Myocyte (in vitro differentiated cells): ENCODE measurements at places on chromosomes 3 and 15. TPM values are rescaled to one million over a fixed set of nuclear protein-coding genes. Genes with fewer than 3 reads are reported as not detected.

Gene CHDH
- 0.05 and 2.4 TPM in 2 replicates for total RNA-seq

Gene IGDCC3
- total RNA-seq = 0.08 and 0.31 TPM in 2 replicates

Gene A4GNT
- total RNA-seq = not detected in 2 replicates

Gene RBMS3
- 30.6 and 32.2 TPM in 2 replicates for total RNA-seq

Gene CHRNA5
- total RNA-seq = 2.0 and 2.5 TPM in 2 replicates

Gene TMEM115
- total RNA-seq = 61.7 and 69.0 TPM in 2 replicates

DNA sequence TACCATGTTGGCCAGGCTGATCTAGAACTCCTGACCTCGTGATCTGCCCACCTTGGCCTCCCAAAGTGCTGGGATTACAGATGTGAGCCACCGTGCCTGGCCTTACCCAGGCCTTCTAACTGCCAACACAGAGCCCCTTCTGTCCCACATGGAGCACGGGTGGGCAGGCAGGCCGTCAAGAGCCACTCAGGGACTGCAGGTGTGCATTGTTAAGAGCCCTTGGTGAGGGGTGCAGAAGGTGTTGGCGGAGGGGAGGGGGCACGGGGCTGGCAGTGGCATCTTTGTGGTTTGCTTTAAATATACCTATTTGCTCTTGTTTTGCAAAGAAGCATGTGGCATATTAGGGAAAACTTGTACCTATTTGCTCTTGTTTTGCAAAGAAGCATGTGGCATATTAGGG is 37.3 kb downstream of the SMAD6 start:
- no peak for DNase-seq

- peak; percentile 57 for DNase-seq
Observed at GRCh38 chr15:51229907-51230330, 108.5 kb downstream of the CYP19A1 start.

GRCh38 chr3:22960105-22960984 is 242.8 kb upstream of the UBE2E2 start:
- DNase-seq = peak; percentile 64

GRCh38 chr3:6608843-6609242 is 252.1 kb upstream of the GRM7 start:
- no peak for DNase-seq

GRCh38 chr15:88897456-88898194 is 2.3 kb upstream of the HAPLN3 start:
- DNase-seq = peak; percentile 89

GRCh38 chr15:73583544-73583943 is 49.6 kb downstream of the NPTN start:
- DNase-seq = no peak

GRCh38 chr3:37745921-37746320 is 115.8 kb upstream of the CTDSPL start:
- no peak for DNase-seq

GRCh38 chr3:32620611-32621310 is 50.1 kb upstream of the DYNC1LI1 start:
- no peak for DNase-seq

DNA sequence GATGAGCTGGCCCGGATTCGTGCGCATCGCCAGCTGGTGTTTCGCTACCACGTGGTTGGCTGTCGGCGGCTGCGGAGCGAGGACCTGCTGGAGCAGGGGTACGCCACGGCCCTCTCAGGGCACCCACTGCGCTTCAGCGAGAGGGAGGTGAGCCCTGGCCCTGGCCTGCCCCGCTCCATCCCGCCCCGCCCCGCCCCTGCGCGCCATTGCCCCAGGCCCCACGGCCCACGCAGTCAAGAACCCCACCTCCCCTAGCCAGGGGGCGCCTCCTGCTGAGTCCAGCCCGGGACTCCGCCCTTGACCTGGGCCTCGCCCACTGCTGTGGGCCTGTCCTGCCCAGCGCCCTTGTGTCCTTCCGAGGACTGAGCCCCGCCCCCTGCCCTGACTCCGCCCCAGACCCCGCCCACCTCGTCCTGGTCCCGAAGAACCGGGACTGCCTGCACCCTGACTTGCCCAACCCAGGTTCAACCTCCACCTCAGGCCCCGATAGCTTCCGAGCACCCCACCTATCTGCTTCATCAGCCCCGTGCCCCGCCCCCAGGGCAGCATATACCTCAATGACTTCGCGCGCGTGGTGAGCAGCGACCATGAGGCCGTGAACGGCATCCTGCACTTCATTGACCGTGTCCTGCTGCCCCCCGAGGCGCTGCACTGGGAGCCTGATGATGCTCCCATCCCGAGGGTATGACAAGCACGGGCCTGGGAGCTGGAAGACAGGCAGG is 14.8 kb downstream of the NT5DC2 start:
- no peak for DNase-seq

DNA sequence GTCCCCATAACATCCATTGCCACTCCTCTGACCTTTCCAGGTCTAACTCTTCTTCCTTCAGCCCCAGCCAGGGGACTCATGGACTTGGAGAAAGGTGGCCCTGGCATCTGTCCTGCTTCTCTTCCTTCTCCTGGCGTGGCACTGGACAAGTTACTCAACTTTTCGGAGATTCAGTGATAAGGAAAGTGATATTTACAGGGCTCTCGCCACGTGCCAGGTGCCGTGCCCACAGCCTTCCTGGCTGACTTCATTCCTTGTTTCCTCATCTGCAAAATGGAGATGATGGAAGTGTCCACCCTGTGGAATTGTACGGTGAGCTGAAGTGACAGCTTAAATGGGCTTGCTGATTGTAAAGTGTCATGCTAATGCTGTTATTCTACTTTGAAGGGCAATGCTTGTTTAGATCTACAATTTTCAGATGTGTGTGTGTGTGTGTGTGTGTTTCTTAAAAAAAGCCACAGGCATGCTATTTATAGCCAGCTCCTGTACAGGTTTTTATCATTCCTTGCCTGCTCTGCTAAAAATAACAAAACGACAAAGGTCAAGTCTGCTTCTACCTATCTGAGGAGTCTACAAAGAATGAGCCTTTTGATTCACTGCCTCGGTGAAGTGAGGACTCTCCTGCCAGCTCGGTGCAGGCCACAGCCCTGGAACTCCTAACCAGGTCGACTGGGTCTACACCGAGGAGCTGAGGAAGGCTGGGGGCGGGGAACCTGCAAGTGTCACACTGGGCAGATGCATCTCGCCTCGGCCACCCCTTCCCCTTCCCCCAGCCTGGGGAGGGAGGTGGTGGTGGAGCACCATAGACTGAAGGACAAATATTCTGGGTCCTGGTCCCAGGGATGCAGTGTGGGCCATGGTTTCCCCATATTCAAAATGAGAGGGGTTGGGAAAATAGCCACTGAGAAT is 11.4 kb upstream of the ATP2B2 start:
- no peak for DNase-seq
